Lower leg skin (tissue), 4 donors: ENCODE measurements at places on chromosomes 6 and 20.

DNA sequence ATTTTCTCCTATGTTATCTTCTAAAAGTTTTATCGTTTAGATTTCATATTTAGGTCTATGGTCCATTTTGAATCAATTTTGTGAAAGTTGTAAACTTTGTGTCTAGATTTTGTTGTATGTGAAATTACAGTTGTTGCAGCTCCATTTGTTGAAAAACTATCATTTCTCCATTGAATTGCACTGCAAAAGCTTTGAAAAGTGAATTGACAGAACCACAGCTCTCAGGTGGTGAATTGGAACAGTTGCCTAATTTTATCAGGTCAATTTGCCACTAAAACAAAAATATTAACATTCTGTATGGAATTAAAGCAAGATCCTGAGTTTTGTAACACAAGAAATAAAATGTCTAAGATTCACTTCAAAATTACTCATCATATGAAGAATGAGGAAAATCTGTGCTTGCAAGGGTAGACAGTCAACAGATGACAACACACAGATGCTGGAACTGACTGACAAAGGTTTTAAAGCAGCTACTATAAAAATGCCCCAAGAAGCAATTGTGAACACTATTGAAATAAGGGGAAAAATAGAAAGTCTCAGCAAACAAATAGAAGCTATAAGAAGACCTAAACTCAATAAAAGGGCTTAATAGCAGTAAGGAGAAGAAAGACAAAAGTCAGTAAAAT is 346.7 kb downstream of the PAX1 start:
- DNase-seq = no peak

- DNase-seq = no peak
Measured at GRCh38 chr20:23453549-23454543, 1.2 kb upstream of the CST11 start.

DNA sequence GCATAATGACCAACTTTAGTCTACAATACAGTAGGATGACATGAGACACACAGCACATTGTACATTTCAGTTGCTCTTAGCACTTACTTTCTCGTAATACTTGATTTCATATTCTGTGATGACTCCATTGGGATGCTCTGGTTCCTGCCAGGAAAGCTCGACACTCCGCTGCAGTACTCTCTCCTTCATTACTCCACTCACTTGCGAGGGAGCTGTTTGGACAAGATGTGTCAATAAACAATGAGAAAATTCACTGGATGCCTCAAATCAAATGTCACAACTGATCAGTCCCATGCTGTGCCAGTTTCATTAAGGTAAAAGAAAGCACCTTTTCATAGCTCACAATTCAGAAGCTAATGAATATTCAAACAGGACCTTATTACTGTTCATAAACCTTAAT is 147.1 kb downstream of the EPHA7 start:
- no peak for DNase-seq

GRCh38 chr6:34549804-34550202 is 6.3 kb downstream of the SPDEF start:
- DNase-seq = no peak

DNA sequence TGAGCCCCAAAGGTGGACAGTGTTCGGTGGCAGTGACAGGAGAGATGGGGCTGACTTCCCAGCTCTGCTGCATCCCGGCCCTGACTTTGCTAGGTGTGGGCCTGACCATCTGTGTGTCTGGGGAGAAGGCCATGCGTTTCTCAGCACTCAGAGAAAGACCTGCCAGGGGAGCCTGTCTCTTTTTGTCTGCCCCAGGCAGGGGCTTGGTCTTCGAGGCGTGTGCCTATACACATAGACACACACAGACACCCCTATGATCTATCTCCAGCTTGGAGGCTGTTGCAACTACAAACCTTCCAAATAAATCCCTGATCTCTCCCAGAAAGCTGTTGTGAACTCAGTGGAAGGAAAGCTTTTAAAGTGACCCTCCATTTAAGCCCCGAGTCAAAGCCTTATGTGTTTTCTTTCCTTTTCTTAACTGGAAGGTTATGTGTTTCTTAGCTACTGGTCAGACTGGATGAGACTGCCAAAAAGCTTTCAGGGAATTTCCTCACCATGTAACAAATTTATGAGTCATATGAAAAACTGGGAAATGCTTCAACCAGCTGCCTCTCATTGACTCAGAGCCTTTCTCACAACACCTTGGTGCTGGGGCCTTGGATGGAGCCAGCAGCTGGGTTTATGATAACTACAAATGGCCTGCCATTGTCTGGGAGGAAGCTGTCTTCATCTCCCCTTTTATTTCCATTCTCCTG is 102.6 kb downstream of the CDC5L start:
- DNase-seq = peak; percentile 66

DNA sequence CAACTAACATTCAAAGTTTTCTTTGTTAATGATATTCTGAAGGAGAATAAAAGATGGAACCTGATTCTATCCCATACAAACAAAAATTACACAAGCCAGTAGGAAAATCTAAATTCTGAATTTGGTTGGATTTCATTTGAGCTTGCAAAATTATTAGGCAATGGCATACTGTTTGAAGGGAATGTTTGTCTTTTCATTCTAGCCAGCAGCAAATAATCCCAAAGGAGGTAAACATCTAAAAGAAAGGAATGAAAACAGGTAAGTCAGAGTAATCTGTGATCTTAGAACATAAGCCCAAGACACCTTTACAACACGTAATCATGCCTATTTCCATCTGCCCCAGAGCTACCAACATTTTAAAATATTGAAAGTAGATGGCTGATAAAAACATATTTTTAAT is 482.1 kb upstream of the CITED2 start:
- no peak for DNase-seq

DNA sequence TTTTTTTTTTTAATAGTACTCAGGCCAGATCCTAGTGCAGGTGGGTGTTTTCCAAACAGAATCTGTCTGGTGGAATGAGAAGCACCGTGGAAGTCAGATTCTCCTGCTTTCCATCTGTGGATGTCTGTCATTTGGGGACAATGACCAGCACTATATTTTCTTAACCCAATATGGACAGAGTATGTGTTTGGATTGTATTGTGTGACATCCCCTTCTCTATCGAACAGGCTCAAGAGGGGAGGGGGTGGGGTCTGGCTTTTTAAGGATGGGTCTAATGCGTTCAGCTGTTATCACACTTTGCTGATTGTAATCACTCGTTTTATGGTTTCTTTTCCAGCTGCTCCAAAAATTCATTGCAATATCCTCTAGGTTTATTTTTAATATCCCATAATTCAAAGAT is 197.5 kb upstream of the CEP162 start:
- no peak for DNase-seq

- no peak for DNase-seq
Measured at GRCh38 chr6:127343809-127344659, 625 bp upstream of the ECHDC1 start.

GRCh38 chr20:34997131-34997561 is 41.5 kb downstream of the MYH7B start:
- DNase-seq = no peak

- no peak for DNase-seq
Measured at GRCh38 chr6:52305948-52306767, 21.6 kb upstream of the MCM3 start.

DNA sequence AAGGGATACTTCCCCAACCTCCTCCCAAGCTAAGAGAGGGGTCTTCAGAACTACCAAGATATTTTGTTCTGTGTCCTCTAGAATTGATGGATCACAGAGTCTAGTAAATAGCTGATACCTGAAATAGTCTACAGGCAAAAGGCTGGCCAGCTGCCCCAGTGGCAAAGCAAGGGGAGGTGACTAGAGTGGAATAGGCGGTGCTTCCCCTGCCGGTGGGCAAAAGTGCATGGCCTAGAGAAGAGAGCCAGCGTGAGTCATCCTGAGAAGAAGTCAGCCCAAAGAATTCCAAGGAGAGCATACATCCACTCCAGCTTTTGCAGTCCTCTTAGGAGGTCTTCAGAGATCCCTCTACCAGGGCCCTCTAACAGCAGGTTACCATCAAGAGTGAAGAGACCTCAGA is 14.7 kb downstream of the DPPA5 start:
- peak; percentile 60 for DNase-seq

DNA sequence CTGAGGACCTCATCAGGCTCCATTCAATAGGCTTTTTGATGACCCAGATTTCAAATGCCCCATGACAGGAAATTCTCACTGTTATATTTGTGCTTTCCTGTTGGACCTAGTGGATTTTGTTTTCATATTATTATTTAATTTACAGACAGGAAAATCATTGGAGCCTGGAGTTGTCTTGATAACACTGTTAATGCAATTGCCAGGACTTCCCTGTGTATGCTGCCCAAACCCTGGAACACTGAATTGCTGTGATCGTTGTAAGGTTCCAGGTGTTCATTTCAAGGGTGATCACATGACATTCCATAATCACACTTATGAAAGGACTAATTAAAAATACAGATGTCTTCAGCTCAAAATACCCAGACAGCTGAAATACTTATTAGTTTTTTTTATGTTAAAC is 783.2 kb downstream of the DHX35 start:
- no peak for DNase-seq

DNA sequence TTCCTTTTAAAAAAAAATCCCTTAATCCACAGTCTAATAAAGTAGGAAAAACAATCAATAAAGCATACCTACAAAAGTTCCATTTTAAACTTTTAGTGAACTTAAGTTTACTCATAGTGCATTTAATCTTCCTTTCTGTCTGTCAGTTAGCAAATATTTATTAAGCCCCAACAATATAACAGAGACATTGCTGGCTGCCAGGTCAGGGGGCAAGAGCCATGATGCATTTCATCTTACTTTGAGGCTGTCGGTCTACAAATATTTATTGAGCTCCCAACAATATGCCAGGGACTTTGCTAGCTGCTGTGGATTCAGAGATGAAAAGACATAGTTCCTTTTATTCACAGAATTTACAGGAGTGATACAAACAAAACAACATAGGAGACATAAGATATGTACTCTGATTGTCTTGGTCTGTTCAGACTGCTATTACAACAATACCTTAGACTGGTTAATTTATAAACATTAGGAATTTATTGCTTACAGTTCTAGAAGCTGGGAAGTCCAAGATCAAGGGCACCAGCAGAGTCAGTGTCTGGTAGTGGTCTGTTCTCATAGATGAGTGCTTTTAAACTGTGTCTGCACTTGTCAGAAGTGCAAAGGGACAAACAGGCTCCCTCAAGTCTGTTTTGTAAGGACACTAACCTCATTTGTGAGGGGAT is 118.6 kb downstream of the PLCB1 start:
- no peak for DNase-seq

DNA sequence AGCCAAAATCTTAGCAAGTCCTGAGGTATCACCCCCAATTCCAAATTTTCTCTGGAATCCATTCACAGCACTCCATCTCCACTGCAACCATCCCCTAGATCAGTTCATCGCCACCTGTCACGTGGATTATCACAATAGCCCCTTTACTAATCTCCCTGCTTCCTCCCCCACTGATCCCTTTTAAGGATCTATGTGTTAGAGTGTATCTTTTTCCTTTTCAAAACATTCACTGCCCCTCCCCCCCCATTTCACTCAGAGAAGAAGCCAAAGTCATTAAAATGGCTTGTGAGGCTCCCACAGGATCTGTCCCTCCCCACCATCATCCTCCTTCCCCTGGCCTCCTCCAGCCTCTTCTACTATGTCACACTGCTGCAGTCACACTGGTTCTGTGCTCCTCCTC is 18.4 kb upstream of the SPAG4 start:
- no peak for DNase-seq

GRCh38 chr20:22339946-22340345 is 244.4 kb downstream of the FOXA2 start:
- DNase-seq = no peak
